ENCODE measurements at places on chromosomes 3 and 15.

DNA sequence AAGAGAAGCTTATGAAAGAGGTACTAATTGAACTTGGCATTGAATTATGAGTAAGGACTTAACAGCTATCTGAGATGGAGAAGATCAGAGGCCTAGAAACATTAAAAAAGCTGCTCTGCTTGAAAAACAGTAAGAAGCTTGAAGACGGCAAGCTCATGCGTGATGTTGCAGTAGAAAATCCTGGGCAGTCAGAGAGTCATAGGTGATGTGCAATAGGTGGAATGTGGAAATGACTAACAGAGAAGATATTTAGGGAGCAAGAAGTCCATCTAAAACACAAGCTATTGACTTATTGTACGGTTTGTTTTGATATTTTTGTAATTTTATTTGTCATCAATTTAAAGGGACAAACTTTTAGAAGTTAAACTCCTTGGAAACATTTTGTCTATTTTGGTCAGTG is 1101.4 kb downstream of the ROBO2 start:
- H3K27me3 ChIP-seq, result no peaks in the 10 kb centered on the region
- no peaks in the 10 kb centered on the region for H3K36me3 ChIP-seq

DNA sequence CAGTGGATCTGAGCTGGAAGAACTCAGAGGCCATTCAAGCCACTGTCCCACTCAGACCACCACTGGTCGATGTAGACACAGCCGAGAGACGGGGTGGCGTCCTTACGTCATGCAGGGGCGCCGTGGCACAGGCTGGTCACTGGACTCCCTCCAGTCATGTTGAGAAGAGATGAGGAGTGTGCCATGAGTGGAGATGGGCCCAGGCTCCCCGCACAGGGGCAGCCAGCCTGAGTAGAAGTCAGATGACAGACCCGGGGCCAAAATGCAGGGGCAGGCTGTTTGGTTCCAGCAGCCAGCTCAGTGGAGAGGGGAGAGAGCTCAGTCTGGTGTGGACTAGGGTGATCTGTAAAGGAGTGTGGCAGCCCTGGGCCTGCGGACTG is 33.4 kb upstream of the KIF23 start:
- no peaks in the 10 kb centered on the region for H3K27me3 ChIP-seq
- no peak overlapping the region for H3K4me3 ChIP-seq
- H3K4me1 ChIP-seq, result no peaks in the 10 kb centered on the region
- H3K36me3 ChIP-seq, result no peaks in the 10 kb centered on the region
- DNase-seq, result no peak
- no peak overlapping the region for H3K27ac ChIP-seq

- H3K27ac ChIP-seq, result no peak overlapping the region
- no peaks in the 10 kb centered on the region for H3K36me3 ChIP-seq
- no peak for DNase-seq
- no peaks in the 10 kb centered on the region for H3K27me3 ChIP-seq
These were observed 214.4 kb upstream of the UBE2E1 start for GRCh38 chr3:23591374-23591773.

GRCh38 chr3:56075089-56075488 is 393.2 kb downstream of the ERC2 start:
- H3K4me1 ChIP-seq, result no peaks in the 10 kb centered on the region
- no peaks in the 10 kb centered on the region for H3K36me3 ChIP-seq
- no peaks in the 10 kb centered on the region for H3K27me3 ChIP-seq
- H3K4me3 ChIP-seq, result no peak overlapping the region
- no peak overlapping the region for H3K27ac ChIP-seq
- no peak for DNase-seq

GRCh38 chr3:118688396-118688884 is 346.2 kb downstream of the IGSF11 start:
- H3K36me3 ChIP-seq, result no peaks in the 10 kb centered on the region
- DNase-seq, result no peak
- H3K4me3 ChIP-seq, result no peak overlapping the region
- no peak overlapping the region for H3K27ac ChIP-seq
- no peaks in the 10 kb centered on the region for H3K27me3 ChIP-seq

- DNase-seq, result no peak
- H3K36me3 ChIP-seq, result no peaks in the 10 kb centered on the region
These were observed 2.1 kb upstream of the PPM1L start for GRCh38 chr3:160753953-160754352.

DNA sequence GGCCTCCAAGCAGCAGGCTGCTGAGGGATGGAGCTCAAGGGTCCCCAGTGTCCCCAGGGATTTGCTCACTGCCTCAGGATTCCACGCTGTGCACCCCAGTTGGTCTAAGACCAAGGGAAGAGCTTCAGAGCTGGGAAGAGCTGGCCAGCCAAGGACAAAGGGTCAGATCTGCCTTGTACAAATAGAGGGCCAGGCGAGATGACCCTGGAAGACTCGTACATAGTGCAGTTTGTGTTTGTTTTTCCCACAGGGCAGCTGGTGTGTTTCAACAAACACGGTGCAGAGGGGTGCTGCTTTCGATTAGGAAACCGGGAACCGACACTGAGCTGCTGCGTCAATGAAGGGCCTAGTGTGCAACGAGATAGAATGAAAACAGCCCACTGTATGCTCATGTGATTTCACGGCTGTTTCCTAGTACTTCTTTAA is 56.1 kb upstream of the TRPM1 start:
- no peak overlapping the region for H3K27ac ChIP-seq
- no peaks in the 10 kb centered on the region for H3K27me3 ChIP-seq
- no peak overlapping the region for H3K4me3 ChIP-seq

DNA sequence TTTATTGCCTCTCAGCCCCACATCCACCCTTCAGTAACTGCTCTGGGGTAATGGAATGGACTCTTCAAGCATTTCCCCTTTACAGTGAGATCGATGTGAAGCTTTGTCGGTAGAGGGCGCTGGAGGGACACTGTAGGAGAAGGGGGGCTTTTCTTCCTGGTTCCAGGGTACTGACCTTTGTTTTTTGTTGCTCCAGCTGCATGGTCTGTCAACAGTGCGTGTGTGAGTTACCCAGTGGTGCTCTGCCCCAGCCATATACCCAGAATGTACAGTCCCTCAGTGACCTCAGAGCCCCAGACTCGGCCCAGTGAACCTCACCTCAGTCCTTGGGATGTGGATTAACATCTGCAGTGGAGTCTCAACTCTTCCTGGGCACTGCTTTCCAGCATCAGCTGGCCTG is 180.3 kb upstream of the TSC22D2 start:
- no peaks in the 10 kb centered on the region for H3K27me3 ChIP-seq
- no peak overlapping the region for H3K4me3 ChIP-seq
- no peaks in the 10 kb centered on the region for H3K36me3 ChIP-seq
- H3K27ac ChIP-seq, result no peak overlapping the region

All from naive thymus-derived CD4-positive, alpha-beta T cell (primary cell).